ENCODE measurements at places on chromosomes 3 and 15.

- DNase-seq: no peak
Observed at GRCh38 chr3:48679411-48680391, 6.0 kb downstream of the NCKIPSD start.

GRCh38 chr3:123620343-123620742 lies 35.5 kb upstream of the HACD2 start:
- no peak for DNase-seq

DNA sequence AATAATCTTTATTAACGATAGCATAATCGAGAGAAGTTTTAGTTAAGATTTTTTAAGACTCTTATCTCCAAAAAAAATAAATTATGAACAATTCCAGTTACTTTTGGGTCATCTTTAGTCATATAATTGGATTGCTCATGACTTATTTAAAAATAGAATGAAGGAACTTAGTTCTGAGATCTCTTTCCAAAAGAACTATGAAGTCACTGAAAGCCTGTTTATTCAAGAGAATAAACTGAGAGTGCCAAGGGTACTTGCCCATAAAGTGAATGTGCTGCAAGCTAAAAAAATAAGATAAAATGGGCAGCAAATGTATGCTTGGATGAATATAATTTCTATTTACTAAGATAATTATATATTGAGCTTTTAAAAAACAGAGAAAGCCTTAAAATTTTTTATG lies 176.5 kb upstream of the PLSCR5 start:
- DNase-seq: no peak

GRCh38 chr3:169809230-169809795 lies 3.4 kb upstream of the LRRIQ4 start:
- DNase-seq: no peak

GRCh38 chr3:64961301-64961700 lies 273.5 kb upstream of the ADAMTS9 start:
- no peak for DNase-seq

- DNase-seq: no peak
Observed at GRCh38 chr15:79030470-79030869, 60.1 kb downstream of the RASGRF1 start.

- DNase-seq: no peak
Observed at GRCh38 chr3:127652246-127652995, 20.3 kb upstream of the ABTB1 start.

- no peak for DNase-seq
Observed at GRCh38 chr3:133987136-133987535, 42.6 kb downstream of the SLCO2A1 start.

- DNase-seq: no peak
Observed at GRCh38 chr3:18987862-18988447, 160.4 kb upstream of the KCNH8 start.

GRCh38 chr3:134300520-134300919 lies 49.9 kb upstream of the RYK start:
- no peak for DNase-seq

GRCh38 chr15:25803541-25803940 lies 59.6 kb downstream of the ATP10A start:
- DNase-seq: no peak

- no peak for DNase-seq
Observed at GRCh38 chr3:46519952-46520351, 22.2 kb downstream of the RTP3 start.

DNA sequence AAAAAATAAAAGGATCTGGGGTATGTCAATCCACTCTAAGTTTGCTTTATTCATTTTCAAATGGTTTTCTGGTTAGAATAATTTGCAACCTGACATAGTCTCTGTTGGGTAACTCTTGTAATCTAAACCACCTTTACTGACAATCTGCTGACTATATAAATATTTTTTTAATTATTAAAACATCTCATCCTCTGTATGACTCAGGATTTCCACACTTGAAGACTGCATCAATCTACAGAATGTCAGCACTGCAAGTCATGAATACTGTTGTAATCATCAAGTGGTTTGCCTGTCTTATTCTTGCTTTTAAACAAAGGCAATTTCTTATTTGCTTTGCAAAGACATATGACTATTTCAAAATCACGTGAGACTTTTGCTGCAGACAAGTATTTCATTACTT lies 42.1 kb downstream of the VGLL3 start:
- no peak for DNase-seq

GRCh38 chr3:185423178-185423577 lies 60.2 kb downstream of the MAP3K13 start:
- DNase-seq: no peak

DNA sequence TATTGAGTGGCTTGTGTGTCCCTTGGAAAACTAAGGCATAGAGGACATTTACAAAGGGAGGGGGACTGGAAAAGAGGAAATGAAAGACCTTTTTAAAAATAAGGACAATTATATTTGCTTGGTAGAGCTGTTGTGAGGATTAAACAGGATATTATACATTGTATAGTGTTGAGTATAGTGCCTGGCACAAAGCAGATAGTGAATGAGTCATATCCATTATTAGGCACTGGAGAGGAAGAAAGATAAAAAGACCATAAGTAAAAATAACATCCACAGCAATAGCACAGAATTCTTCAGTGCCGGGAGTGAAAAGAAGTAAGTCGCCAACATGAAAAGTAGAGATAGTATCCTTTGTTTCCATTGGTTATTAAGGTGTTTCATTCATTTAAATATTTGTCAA lies 623.3 kb downstream of the PDCD6IP start:
- no peak for DNase-seq

DNA sequence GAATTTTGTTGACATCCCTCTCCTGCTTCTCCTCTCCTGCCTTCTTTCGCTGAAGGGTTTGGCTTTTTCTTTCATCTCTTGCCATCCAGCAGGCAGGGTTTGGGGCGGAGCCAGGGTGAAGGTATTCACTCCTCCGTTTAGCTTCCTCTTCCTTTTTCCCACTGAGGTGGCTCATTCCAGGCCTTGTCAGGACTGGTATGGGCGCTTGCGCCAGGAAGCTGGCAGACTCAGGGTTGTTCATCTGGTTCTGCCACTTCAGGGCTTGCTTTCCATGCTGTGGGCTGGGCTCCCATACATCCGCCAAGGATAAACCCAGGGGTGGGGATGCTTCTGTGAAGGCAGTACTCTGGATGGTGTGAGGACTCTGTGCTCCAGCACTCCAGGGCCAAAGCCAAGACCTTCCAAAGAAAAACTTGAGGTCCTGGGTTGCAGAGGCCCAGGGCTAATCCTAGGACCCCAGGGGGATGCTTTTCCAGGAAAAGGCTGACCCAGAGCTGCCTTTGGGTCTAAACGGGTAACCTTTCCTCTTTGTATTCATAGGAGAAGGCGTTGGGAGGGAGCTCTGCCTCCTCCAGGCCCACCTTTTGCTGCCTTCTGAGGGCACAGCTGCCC lies 7.7 kb upstream of the AMOTL2 start:
- no peak for DNase-seq

DNA sequence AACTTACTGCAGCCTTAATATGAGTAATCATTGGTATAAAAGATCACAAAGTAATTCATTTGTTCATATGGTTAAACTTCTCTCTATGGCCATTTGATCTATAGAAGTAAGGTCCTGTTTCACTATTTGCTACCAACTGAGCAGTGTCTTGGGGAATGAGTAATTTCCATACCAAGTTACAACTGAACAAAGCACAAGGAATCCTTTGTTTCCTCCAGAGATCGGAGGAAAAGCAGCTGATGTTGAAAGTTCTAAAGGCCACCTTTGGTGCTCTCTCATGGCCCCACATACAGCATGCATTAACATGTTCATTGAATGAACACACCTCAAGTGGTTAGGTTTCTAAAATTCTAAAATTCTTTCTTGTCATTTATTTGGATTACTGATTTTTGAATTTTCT lies 7.1 kb upstream of the CNTN3 start:
- DNase-seq: no peak

GRCh38 chr3:48655606-48656005 lies 7.1 kb downstream of the CELSR3 start:
- peak; percentile 63 for DNase-seq

- no peak for DNase-seq
Observed at GRCh38 chr3:128081226-128081625, 29.0 kb downstream of the SEC61A1 start.

DNA sequence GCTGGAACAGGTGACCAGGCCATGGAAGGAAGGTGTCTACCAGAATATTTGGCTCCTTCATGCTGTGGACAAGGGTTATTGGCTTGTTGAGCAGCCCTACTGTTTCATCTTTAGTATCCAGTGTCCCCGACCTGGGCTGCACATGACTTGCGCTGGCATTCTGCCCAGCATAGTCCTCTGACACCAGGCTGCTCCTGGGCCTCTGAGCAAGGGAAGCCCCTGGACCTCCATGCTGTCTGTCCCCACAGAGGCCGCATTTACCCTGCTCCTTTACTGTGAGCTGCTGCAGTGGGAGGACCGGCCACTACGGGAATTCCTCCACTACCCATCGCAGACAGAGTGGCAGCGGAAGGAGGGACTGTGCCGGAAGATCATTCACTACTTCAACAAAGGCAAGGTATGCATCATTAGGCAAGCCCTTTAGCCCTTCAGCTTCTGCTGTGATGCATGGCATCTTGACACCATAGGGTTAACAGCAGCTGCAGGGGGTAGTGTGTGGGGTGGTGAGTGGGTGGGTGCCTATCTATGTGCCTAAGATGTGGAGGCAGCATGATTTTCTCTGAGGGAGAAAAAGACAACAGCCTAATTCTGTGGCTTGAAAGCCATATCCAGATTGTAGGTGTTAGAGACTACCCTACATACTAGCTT lies 44.0 kb upstream of the MANF start:
- DNase-seq: no peak

GRCh38 chr3:14587740-14588360 lies 47.7 kb upstream of the GRIP2 start:
- DNase-seq: no peak

GRCh38 chr15:48798319-48798718 lies 12.6 kb downstream of the CEP152 start:
- no peak for DNase-seq

GRCh38 chr3:43344520-43344919 lies 58.2 kb downstream of the SNRK start:
- DNase-seq: no peak

- no peak for DNase-seq
Observed at GRCh38 chr3:76638006-76638405, 401.9 kb upstream of the ROBO2 start.

DNA sequence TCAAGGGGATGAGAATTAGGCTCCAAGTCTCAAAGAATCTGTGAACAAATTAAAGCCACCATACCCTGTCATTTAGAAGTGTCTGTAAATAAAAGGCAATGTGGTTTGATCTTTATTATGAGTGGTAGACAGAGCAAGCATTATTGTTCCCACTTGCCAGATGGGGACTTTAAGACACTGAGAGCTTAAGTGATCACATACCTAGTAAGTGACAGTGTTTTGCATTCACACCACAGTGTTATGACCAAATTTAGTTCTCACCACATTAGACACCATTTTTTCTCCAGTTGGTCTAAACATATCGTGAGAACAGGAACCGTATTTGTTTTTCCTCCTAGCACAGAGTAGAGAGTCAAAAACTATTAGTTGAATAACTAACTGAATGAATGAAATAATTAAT lies 13.2 kb upstream of the ZBED2 start:
- DNase-seq: no peak

DNA sequence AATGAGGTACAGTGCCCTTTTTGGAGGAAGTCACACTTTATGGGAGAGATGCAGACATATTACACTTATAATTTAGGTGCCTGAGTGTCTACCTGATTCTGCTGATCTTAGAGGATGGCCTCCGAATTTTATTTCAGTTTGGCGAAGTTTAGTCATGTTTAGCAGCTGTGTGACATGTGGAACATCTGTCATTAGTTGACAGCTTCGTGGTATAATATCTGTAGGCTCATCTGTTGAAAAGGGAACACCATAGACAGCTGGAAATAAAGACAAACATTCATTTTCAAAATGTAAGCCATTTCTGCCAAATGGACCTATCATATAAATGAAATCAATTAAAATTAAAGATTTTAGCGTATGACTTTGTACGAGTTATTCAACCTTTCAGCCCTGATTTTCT lies 165.4 kb downstream of the CFAP20DC start:
- DNase-seq: no peak

- no peak for DNase-seq
Observed at GRCh38 chr3:45568848-45569762, 25.4 kb upstream of the LIMD1 start.

GRCh38 chr15:66923438-66923881 lies 141.9 kb upstream of the SMAD3 start:
- peak; percentile 23 for DNase-seq

DNA sequence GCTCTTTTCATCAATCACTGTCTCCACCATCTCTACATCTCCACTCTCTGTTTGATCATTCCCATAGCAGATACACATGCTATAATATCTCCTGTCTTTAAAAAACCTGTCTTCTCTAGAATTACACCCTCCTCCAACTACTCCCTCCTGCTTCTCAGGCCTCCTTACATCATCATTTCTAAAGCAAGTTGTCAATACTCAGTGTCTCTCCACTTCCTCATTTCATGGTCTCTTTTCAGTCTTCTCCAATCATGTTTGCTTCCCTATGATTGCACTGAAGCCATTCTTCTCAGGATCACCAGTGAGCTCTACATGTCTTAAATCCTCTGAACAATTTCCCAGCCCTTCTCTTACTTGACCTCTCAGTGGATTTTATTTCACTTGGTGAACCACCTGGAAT lies 87.0 kb upstream of the ZNF280D start:
- no peak for DNase-seq

- DNase-seq: no peak
Observed at GRCh38 chr3:149437710-149438109, 36.8 kb upstream of the TM4SF4 start.

DNA sequence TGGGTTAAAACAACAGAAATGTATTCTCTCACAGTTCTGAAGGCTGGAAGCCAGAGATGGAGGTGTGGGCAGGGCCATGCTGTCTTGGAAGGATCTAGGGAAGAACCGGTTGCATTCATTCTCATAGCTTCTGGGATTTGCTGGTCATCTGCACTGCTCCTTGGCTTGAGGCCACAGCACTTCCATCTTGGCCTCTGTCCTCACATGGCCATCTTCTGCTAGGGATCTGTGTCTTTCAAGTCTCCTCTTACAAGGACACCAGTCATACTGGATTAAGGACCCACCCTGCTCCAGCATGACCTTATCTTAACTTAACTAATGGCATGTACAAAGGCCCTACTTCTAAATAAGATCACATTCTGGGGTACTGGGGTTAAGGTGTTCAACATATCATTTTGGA lies 47.7 kb downstream of the RPLP1 start:
- DNase-seq: no peak

- DNase-seq: no peak
Observed at GRCh38 chr3:32592011-32592410, 21.4 kb upstream of the DYNC1LI1 start.

DNA sequence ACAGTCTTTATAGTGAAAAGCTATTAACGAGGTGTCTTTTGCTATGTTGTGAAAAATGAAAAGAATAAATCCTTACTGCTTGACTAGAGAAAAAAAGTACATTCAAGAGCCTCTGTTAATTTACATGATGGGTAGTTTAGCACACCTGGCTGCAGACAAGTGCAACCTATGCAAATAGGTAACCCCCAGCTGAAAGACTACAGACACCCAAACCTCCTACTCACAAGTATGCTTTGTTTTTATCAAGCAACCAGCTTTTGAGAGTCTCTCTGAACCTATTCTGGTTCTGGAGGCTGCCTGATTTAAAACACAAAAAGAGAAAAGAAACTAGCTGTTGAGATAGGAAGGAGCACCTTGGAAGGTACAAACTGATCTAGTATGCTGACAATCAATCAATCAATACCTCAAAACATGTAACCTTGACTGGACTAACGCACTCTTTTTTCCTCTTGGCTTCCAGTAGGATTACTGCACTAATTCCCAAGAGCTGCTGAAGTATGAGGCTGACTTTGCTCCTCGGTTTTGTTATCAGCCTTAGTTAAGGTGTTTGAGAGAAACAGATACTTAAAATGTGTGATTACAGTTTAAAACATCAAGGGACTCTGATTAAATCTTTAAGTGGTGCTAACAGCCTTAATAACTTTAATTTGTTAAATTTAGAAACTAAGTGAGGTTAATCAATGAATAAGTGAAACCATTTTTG lies 63.6 kb downstream of the OSBPL10 start:
- no peak for DNase-seq
